ENCODE measurements at places on chromosomes 1 and 21.
A peak's percentile ranks its signal among the peaks of the same experiment; 100 is the strongest.

GRCh38 chr1:158978730-158979129 lies 31.0 kb upstream of the IFI16 start:
- DNase-seq = no peak

- no peak for DNase-seq
Observed at GRCh38 chr1:206075786-206076755, 23.1 kb downstream of the RHEX start.

DNA sequence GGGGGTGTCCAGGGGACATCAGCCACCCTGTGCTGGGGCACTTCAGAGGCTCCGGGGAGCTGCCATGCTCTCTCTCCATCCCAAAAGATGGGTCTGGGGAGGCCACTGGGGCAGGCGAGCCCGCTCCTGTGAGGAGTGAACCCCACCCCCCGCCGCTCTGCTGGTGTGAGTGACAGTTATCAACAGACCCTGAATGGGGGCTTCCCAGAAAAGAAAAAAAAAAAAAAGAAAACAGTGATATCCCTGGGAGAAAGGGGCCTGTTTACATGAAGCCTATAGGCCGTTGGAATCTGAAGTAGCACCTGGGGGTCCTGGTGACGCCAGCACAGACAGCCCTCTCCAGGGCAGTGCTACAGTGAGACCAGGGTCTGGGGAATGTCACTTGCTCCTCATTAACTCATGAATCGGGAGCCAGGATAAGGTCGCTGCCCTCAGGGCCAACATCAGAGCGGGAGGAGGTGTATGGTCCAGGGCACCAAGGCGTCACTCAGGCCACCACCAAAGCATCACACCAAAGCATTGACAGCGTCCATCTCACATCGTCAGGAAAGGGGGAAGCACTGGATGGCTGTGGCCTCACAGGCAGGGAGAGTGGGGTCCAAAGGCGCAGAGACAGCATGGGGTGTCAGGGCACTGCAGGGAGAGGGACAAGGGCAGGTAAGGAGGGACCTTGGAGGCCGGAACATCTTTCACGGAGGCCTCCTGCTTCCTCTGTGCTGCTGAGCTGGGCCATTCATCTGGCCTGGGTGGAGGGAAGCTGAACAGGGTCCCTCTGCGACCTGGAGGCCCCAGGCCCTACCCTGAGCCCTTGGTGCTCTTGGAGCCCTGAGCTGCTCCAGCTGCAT lies 8.4 kb upstream of the NPHP4 start:
- DNase-seq = no peak

DNA sequence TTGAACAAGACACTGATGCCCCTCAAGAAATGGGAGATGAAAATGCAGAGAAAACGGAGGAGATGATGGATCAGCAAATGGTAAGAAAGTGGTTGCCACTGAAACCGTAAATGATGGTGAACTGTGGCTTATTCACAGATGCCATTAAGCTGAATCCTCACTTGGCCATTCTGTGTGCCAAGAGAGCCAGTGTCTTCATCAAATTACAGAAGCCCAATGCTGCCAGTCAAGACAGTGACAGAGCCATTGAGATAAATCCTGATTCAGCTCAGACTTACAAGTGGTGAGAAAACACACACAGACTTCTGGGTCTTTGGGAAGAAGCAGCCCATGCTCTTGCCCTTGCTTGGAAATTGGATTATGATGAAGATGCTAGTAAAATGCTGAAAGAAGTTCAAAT lies 52.5 kb downstream of the NBPF6 start:
- no peak for DNase-seq

DNA sequence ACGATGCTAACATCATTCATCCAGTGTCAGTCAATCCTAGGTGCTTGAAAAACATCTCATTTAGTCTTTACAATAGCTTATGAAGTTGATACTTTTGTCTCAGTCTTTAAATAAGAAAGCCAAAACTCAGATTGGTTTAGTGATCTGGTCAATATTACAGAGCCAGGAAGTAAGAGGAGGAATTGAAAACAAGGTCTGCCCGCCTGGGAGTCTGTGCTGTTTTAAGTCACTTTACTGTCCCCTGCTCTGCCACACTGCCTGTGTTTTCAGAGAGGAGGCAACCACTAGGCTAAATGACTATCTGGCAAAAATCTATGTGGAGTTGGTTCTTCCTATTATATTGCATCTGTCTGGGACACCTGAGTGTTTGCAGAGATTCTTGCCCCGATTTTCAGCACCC lies 62.3 kb downstream of the ST6GALNAC3 start:
- DNase-seq = no peak

GRCh38 chr21:45947296-45947695 lies 34.3 kb upstream of the COL6A1 start:
- no peak for DNase-seq

- DNase-seq = no peak
Observed at GRCh38 chr1:229842302-229843255, 216.5 kb downstream of the URB2 start.

GRCh38 chr1:100583827-100584226 lies 45.9 kb downstream of the GPR88 start:
- DNase-seq = no peak

DNA sequence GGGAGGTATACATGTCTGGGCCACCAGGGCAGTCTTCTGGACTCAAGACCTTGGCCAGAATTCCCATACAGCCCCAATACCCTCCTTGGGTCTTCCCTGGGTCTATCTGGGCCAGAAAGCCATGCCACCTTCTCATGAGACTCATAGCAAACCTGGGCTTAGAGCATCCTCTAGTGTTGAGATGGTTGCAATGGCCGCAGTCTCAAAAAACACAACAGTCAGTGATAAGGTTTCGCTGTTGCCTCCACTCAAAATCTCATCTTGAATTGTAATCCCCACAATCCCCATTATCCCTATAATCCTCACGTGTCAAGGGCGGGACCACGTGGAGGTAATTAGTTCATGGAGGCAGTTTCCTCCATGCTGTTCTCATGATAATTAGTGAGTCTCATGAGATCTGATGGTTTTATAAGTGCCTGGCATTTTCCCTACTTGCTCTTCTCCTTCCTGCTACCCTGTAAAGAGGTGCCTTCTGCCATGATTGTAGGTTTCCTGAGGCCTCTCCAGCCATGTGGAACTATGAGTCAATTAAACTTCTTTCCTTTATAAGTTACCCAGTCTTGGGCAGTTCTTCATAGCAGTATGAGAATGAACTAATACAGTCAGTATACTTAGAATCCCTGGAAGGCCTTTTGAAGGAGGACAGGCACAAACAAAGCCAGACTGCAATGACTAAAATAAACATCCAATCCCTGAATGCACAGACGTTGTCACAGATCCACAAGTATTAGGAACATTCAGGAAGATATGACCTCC lies 77.0 kb downstream of the CTH start:
- peak; percentile 22 for DNase-seq

DNA sequence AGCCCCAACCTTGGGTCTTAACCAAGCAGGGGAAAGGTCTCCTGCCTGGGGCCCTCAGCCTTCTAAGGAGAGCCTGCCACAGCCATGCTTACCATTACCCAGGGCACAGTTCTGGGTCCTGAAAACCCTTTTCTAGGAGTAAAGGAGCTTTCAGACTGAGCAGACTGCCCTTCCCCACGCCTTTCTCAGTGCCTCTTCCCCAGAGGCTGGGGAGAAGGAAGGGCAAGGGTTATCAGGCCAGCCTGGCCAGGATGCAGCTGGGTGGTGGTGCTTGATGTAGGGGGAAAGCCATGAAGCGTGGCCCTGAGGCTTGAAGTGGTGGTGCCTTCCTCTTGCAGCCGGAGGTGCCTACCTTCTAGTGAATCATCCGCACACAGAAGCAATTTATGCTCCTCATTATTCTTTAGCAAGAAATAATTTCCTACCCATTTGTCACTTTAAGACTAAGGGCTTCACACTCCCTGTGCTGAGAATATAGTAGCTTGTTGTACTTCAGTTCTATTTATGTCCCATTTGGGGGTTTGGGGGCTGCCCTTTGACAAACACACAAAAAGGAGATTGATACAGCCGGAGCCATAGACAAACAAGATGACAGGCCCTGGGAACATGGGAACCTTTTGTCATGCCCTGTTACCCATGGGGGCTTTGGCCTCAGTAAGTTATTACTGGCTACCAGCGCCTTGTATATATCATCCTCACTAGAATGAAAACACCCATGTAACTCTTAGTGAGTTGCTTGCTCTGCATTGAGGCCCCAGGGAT lies 40.7 kb downstream of the MAN1C1 start:
- no peak for DNase-seq

GRCh38 chr1:151144474-151145303 lies 1.7 kb downstream of the SEMA6C start:
- DNase-seq = no peak

- peak; percentile 54 for DNase-seq
Observed at GRCh38 chr1:184387476-184388318, 868 bp downstream of the C1orf21 start.

DNA sequence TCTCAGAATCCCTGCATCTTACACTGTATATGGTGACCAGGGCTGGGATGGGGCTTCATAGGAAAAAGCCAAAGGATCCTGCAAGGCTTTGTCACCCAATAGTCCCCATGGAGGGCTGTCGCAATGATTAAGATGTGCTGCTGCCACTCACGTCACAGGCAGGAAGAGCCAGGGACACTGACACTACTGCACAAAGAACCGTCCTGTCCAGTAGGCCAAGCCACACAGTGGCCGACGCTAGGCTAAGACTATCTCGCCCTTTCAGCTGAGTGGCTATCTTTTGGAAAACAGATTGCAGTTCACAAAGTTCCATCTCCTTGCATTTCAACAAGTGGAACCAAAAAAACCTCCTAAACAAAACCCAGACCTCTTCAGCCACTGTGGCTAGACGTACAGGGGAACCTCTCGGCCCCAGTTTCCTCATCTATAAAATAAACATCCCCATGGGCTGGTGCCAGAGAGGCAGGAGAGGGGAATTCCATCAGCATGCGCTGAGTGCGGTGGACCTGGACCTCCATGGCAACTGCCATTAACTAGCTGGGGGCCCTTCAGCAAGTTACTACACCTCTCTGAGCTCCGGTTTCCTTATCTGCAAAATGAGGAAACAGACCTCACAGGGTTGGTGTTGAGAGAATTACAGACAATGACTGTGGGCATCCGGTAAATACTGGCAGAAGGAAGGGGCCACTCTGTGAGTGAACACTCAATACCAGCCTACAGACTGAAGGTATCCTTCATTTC lies 8.7 kb downstream of the CAPZB start:
- DNase-seq = peak; percentile 54

DNA sequence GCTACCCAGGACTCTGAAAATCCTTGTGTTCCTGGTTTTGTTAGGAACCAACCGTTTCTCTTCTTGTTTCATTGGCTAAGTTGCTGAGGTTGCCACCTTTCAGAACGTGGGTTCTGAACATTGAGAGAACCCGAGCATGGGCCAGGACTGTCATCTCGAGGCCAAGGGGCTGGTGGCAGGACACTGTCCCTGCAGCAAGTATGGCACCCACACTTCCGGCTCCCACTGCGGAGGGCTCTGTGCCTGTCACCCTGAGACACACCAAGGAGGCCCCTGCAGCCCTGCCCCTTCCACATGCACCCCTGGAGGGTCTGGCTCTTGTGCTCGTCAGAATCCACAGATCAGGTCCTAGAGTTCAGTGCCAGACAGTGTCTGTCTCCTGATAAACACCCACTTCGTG lies 39.1 kb upstream of the LRRC3 start:
- DNase-seq = no peak

DNA sequence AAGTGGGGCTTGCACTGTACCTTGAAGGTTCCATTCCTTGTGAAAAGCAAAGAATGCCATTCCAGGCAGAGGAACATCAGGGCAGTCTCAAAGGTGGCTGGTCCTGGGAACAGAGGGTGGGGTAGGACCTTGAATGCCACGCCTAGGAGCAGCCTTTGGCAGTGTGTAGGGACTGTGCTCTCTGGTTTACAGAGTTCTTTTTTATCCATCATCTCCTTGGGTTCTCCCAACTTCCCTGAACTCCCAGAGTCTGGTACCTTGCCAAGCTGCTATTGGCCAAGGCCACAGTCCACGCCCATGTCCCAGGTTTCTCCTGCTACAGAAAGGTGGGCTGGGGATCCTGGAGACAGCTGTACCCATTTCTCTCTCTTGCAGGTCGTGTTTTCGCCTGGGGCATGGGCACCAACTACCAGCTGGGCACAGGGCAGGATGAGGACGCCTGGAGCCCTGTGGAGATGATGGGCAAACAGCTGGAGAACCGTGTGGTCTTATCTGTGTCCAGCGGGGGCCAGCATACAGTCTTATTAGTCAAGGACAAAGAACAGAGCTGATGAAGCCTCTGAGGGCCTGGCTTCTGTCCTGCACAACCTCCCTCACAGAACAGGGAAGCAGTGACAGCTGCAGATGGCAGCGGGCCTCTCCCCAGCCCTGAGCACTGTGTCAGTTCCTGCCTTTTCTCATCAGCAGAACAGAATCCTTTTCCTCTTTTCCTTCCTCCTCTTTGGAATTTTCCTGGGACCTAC lies 15.3 kb upstream of the TRNAU1AP start:
- DNase-seq = no peak

DNA sequence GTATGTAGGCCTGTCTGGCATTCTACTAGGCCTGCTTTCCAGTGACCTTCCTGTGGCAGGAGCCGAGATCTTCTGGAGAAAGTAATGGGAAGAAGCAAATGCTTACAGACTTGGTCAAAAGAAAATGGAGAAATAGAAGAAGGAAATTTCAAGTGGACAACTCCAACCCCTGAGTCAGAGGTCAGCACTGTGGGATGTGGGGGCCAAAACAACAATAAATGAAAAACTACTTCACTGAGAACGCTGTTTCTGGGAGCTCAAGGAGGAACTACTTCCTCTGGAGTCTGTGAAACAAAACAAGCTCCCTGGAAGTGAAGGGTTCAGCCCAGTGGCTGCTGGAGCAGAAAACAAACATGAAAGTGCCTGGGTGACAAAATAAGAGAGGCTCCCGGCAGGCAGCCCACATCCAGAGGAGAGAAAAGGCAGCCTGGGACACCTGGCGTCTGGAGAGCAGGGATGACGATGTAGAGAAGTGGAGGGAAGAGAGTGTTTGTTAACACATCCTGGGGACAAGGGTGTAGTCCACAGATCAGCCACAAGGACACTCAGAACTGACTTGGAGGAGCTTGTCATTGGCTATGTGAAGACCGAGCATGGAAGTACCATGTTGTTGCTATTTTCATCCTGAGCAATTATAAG lies 355.2 kb downstream of the SMYD3 start:
- DNase-seq = no peak

DNA sequence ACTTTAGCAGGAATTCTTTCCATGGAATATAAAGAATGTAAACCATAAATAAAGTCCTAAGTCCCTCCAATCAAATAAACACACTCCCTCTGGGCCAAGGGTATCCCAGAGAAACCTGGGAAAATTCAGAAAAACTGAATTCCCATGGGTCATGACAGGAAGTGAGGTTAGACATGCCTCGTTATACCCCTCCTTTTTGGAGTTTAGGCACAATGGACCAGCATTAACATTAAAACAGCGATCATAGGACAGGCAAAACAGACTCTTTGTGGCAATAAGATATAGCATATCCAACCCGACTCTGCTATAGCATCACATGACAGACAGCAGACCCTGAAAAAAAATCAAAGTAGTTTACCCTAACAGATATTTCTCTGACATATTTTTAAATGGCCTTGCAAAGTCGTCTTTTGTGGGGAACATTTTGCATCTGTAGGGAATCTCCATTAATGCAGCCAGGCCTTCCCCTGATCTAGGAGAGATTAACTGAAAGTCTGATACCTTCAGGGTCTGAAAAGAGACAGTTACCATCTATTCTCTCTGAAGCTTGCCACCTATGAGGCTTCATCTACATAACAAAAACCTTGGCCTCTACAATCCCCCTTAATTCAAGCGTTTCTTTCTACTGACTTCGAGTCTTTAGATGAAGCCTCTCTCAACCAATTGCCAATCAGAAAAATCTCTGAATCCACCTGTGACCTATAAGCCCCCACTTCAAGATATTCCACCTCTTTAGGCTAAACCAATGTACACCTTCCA lies 143.0 kb upstream of the KCNK1 start:
- DNase-seq = no peak
